ENCODE measurements at places on chromosomes 12 and 14. TPM values are rescaled to one million over a fixed set of nuclear protein-coding genes. Genes with fewer than 3 reads are reported as not detected.
A peak's percentile ranks its signal among the peaks of the same experiment; 100 is the strongest.

- DNase-seq = no peak
- H3K27ac ChIP-seq = peak overlapping the region; percentile 6
- no peak overlapping the region for H3K4me3 ChIP-seq
- no peaks in the 10 kb centered on the region for H3K36me3 ChIP-seq
- peaks cover 10% of the 10 kb centered on the region for H3K4me1 ChIP-seq
These were observed 4.9 kb upstream of the B4GALNT3 start for GRCh38 chr12:454833-455232.

DNA sequence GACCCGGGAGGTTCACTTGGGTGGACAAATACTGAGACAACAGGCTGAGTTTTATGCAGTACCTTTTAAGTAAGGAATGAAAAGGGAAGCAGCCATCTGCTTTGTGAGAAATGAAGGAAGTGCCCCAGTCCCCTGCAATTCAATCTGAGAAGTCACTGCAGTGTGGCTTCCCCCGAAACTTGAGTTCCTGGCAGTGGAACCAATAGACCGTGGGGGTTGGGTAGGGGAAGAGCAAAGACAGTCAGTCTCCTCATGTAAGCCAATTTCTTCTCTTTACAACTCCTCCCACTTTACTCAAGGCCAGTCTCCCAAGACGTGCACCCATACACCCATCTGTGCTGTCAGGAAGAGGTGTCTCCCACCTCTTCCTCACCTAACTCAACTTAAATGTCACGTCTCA, 206.5 kb downstream of the BCAT1 start:
- no peaks in the 10 kb centered on the region for H3K36me3 ChIP-seq
- H3K4me3 ChIP-seq = no peak overlapping the region
- H3K27ac ChIP-seq = no peak overlapping the region
- peaks cover 18% of the 10 kb centered on the region for H3K4me1 ChIP-seq
- no peaks in the 10 kb centered on the region for H3K27me3 ChIP-seq

GRCh38 chr14:89618330-89618708, 201.3 kb upstream of the FOXN3 start:
- H3K27me3 ChIP-seq = no peaks in the 10 kb centered on the region
- peak overlapping the region; percentile 96 for H3K27ac ChIP-seq
- H3K4me1 ChIP-seq = peaks cover 70% of the 10 kb centered on the region
- DNase-seq = no peak
- peak overlapping the region; percentile 89 for H3K4me3 ChIP-seq

GRCh38 chr12:123113026-123113425, 37.9 kb downstream of the PITPNM2 start:
- no peak overlapping the region for H3K4me3 ChIP-seq
- no peaks in the 10 kb centered on the region for H3K27me3 ChIP-seq
- H3K4me1 ChIP-seq = peaks cover 45% of the 10 kb centered on the region
- H3K27ac ChIP-seq = no peak overlapping the region
- peaks cover 12% of the 10 kb centered on the region for H3K36me3 ChIP-seq

The SRRM4 gene
- total RNA-seq = not detected

The LRCOL1 gene
- not detected for total RNA-seq

The NOS1 gene
- total RNA-seq = not detected
